ENCODE measurements at places on chromosomes 4 and X.

GRCh38 chr4:10722957-10723356 is 38.4 kb upstream of the CLNK start:
- no peak for DNase-seq

DNA sequence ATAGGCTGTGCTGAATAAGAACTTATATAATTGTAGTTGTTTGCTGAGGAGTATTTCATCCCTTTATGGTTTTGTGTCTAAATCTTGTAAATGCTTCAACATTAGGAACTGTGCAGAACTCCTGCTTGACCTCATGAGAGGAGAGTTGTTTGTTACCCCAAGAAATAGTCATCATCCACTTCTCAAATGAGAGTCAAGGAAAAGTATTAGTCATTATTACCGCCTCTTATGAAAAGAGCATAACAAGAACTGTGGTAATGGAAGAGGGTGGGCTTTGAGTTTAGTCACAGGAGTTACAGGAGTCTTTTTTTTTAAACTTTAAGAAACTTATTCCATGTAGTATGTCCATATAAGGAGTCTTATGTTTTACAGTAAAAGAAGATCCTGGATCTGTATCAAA is 132.9 kb downstream of the RAP1GDS1 start:
- peak; percentile 17 for DNase-seq

- no peak for DNase-seq
Observed at GRCh38 chr4:99578714-99579113, 4.1 kb downstream of the MTTP start.

GRCh38 chr4:15197005-15197404 is 194.7 kb downstream of the CPEB2 start:
- DNase-seq: peak; percentile 57

DNA sequence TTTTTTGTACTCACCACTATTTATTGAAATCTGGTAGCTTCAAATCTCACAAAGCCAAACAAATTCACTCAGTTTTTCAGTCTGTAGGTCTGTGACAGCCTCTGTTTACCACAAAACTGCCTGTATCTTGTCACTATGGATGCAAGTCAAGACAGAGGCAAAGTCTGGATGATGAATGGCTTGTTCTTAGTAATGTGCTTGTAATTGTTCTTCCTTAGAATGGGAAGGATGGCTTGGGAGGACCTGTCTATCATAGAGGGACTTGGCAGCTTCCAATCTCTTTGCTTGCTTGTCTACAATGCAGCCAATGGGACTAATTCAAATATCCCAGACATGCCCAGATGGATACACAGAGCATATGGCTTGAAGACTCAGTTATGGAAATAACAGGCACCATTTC is 141.2 kb upstream of the SCML1 start:
- no peak for DNase-seq

DNA sequence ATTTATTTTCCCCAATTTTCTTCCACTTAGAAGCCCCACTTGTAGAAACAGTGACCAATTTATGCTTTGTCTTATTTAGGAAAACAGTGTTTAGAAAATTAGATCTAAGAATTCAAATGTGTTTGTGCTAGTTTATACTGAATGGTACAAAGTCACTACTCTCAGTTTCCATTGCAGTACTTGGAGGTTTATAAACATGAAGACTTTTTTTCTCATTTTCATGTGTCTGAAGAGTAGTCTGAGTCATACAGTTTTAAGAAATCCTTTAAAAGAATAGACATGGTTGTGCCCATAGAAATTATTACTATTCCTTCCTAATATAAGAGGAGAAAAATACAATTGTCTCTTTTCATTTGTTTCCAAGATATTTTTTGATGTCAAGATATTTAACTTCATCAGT is 458.7 kb downstream of the NAF1 start:
- no peak for DNase-seq

- peak; percentile 3 for DNase-seq
Observed at GRCh38 chr4:188767496-188767895, 628.3 kb downstream of the TRIML1 start.

GRCh38 chr4:41785665-41786064 is 37.1 kb upstream of the PHOX2B start:
- no peak for DNase-seq

DNA sequence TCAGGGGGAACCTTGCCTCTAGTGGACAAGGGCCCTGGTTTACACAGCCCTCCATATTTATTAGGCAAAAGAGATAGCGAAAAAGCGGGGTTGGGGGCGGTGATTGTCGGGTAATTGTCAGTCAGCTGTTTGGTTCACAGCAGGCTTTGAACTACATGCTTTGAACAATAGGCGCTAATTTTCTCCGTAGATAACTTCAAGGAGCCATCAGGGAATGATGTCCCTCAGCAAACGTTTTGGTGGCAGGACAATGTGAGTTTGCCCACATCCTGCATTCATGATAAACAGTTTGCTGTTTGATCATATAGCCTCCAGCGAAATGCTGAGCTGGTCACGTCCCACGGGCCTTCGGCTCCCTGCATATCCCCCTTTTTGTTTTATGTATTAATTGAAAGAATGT is 65.2 kb downstream of the KANTR start:
- no peak for DNase-seq
